ENCODE measurements at places on chromosomes 2 and 18.

GRCh38 chr2:107721178-107721577 is 105.5 kb upstream of the RGPD4 start:
- DNase-seq, result no peak

DNA sequence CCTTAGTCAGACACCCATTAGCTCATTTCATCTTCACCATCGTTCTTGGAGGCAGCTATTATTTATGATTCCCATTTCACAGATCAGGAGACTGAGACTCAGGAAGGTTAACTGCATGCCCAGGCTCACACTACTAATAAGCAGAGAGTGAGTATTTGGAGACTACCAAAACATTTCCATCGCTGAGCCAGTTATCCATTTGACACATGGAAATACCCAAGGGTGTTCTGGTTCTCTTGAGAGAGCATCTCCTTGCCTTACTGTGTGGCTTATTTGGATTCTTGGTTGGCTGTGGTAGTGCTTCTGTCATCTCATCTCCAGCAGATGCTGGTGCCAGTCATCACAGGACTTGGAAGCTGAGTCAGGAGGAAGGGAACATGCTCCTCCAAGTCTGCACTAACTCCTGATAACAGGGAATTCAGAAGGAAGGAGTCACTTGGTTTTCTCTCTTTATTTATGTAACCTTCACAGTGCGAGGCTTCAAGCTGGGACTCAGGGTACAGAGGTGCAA is 55.2 kb downstream of the RASGRP3 start:
- no peak for DNase-seq

DNA sequence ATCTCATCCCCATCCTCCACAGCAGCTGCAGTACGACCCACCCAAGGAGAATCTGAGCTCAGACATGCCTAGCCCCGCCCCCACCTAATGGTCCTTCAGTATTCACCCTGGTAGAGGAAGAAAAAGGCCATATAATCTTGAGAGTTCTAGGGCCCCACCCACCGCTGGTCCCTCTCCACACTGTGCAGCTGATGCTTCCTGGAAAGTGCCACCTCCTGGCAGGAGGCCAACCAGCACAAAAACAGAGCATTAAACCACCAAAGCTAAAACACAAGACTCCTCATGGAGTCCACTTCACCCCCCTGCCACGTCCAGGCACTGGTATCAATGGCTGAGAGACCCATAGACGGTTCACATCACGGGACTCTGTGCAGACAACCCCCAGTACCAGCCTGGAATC is 40.7 kb downstream of the MC4R start:
- DNase-seq, result peak; percentile 13

- no peak for DNase-seq
Observed at GRCh38 chr2:196168181-196168580, 3.2 kb downstream of the STK17B start.

DNA sequence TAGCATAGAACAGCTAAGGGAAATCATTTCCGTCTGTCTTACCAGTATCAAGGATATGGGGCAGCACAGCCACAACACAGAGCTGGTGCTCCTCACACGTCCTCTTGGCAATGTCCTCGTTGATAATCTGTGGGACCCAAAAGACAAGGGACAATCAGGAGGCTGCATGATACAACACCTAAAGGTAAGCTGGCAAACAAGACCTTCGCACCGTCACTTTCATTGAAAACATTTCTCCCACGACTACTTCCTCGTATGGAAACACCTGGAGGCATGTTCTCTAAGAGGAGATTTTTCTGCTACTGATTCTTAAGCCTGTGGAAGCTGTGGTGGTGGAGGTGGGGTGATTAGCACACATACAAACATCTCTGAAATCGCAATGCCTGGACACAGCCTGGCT is 23.7 kb downstream of the PDIA6 start:
- no peak for DNase-seq

DNA sequence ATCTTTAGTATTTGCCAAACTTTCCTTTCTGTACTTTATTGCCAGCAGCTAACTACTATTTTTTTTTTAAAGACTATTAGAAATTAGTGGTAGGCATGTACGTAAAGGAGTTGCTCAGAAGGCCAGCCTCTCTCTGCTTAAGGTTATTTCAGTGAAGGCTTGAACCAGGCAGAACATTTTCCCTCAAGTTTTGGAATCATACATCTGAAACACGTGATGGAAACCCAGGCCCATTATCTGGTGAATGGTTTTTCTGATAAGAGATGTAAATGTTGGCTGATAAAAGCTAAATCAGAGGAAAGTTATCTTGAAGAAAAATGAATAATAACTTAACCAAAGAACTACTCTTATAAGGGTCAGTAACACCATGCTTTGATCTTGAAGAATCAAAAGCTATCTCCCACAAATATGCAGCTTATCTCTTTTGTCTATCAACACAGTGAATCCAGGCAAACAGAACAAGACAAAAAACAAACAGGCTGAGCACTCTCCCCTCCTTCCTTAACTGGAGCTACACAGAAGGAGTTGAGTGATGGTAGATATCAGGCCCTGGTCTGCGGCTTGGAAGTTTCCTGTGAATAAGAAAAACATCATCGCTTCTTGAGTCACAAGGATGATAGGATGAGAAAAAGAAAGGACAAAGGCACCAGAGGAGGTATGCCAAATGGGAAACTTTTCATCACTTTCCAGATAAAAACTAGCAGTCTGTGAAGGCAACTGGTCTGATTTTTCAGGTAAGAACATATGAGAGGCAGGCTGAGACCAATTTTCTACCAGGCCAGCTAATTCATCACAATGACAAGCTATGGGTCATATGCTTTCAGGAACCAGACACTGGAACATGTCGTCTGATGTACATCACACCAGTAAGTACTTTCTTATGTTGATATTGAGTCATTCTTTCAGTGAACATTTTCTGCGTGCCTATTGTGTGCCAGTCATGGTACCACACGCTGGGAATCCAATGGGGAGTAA is 88.4 kb upstream of the STK17B start:
- no peak for DNase-seq

GRCh38 chr18:44652722-44653121 is 28.0 kb upstream of the SETBP1 start:
- no peak for DNase-seq

GRCh38 chr18:74281011-74281979 is 10.5 kb downstream of the CYB5A start:
- DNase-seq, result no peak

- DNase-seq, result no peak
Observed at GRCh38 chr2:40400336-40400953, 51.4 kb downstream of the SLC8A1 start.

DNA sequence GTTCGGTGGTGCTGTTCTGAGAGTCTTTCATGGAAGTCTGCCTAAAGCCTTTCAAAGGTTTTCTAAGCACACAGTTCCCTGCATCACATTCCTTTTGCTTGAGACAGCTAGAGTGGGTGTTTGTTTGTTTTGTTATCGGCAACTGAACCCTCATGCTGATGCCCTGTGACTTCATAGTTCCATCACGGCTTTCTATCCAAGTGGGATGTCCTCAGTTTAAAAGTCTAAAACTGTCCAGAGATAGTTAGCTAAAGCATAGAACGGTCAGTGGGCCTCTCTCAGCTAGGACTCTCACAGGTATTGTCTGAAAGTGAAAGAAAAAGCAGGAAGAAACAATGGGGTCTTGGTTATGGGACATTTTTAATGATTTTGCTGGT is 337.3 kb downstream of the OSR1 start:
- DNase-seq, result no peak

DNA sequence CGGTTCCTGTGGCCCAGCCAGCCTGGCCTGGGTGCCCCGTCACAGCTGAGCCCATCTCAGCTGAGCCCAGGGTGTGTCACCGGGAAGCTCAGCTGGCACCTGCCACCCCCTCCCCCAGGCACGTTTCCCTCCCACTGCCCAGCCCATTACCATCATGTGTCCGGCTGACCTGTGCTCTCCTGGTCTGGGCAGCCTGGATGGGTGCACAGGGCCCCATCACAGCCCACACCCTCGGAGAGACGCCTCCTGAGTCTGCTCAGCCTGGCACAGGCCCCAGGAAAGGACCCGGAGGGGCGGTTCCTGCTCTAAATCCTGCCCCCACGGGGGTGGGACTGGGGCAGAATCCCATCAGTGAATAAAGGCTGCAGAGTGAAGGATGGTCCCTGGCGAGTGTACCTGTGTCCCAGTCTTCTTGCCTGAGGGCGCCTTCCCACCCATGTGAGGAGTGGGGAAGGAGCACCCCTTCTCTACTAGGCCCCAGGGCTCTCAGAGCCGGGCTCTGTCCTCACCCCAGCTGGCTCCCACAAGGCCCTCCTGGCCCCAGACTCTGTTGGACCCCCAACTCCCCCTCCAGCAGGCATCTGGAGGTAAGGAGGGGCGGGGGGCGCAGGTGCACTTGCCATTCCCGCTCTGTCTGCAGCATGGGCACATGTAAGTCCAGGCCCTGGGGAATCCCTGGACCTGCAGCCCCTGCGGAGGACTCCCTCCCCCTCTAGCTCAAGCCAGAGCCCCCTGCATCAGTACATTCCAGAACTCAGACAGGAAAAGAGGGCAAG is 21.2 kb downstream of the GPC1 start:
- no peak for DNase-seq

DNA sequence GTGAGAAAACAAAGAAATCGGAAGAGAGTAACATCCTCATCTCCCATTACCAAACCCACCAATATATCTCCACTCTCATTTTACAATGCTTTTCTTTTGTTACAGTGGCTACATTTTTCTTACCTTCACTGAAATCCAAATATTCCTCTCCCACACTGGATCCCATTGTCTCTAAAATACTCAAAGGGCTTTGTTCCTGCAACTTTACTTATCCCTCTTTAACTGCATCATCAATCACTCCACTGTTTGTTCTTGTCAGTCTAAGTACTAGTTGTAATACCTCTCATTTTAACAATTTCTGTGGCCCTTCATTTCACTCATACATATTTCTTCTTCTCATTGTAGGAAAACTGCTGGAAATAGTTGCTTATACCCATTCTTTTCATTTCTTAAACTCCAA is 464.2 kb upstream of the PIK3C3 start:
- DNase-seq, result no peak

DNA sequence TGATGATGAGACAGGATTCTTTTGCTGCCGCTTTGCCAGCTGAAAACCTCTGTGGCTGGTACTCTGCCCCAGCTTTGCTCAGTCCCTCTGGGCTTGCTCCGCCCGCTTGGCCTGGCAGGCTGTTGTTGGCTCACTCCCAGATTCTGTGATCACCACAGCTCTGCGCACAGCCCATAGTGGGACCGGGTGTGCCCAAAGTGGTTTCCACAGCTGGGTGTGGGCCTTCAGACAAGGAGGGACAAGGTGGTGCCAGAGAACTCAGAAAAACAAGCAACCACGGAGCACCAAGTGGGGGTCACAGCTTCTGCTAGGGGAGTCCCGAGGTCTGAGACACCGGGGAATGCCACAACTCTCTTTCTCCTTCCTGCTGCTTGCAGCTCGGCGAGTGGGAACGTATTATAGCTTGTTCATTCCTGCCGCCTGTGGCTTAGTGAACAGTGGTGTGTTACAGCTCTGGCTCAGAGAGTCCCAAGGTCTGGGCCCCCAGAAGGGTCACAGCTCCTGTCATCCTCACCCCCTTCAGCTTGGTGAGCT is 9.2 kb upstream of the KYNU start:
- DNase-seq, result no peak

GRCh38 chr2:144325086-144325485 is 194.8 kb downstream of the ZEB2 start:
- no peak for DNase-seq

DNA sequence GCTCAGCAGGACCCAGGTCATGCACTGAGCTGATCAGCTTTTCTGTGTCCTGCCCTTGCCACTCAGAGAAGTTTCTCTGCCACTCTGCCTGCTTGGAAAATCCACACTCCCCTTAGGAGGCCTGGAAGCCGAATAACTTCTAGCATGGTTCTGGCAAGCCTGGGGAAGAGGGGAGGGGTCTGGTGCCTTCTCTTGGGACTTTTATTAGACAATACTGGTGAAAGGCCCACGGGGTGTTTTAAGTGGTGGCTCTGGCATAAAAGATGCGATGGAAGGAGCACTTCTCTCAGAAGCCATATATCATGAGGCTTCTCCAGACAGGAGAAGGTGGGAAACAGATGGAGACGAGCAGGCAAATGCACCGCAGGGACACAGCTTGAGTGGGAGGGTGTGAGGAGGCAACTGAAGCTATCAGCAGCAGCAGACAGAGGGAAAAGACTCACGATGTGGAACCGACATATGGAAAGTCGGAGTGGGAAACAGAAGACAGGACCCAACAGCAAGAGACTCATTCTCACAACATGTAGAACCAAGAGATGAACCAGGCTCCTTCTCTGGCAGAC is 141.8 kb upstream of the CTNNA2 start:
- DNase-seq, result no peak

GRCh38 chr2:157250836-157251235 is 6.7 kb upstream of the GALNT5 start:
- no peak for DNase-seq

DNA sequence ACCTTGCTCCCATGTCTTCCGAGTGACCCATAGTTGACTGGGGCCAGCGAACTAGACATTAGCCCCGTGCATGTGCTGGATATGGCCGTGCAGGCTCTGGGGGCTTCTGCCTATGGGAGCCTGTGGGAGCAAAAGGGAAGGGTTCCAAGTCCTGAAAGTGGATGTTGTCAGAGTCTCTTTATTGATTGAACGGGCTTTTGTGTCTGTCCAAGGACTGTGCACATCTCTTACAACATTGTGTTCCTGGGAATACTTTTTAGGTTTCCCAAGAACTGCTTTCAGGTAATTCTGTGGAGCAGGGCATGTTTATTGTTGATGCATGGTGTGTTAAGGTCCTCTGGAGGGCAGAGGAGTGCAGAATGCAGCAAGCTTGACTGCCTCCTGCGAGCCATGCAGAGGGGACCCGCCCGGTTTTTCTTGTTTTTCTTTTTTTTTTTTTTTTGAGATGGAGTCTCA is 5.0 kb downstream of the RNF144A start:
- DNase-seq, result no peak

DNA sequence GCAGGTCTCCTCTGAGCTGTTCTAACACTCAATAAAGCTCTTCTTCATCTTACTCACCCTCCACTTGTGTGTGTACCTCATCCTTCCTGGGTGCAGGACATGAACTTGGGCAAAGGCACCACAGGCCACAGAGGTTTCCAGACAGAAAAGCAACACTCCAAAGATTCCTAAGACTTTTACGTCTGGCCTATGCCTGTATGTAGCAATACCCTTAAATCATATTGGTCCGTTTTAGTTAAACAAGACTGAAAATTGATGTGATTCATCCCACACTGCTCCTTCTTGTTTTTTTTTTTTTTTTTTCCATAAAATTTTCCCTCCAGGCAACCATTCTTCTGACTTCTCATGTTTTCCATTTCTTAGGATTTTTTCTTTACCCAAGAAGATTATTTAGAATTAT is 404.3 kb downstream of the PID1 start:
- DNase-seq, result no peak

GRCh38 chr2:197270601-197271000 is 40.0 kb downstream of the ANKRD44 start:
- no peak for DNase-seq

- DNase-seq, result no peak
Observed at GRCh38 chr2:163731735-163732134, 4.1 kb downstream of the FIGN start.

GRCh38 chr2:24463271-24463670 is 27.8 kb upstream of the NCOA1 start:
- DNase-seq, result no peak

DNA sequence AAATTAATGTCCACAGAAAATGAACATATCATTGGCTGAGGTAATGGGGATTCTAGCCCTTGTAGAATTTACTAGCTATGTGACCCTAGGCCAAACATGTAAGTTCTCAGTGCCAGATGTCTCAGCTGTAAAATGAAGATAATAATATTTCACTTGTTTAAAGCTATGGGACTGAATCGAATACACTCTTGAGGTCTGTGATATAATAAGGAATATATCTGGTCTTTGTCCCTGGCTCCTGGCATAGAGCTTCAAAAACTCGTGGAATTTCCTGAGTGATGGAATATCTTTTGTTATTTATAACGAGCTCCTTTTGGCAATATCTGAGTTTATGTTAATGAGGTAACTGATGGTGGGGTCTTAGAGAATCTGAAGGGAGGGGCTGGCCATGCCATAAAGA is 201.4 kb upstream of the CYP26B1 start:
- DNase-seq, result no peak

Measured in NCI-H1436 (cell line).